ENCODE measurements at places on chromosomes 6 and 20.

GRCh38 chr20:44848254-44849015, 37.1 kb upstream of the YWHAB start:
- no peaks in the 10 kb centered on the region for H3K4me1 ChIP-seq
- no peak overlapping the region for H3K27ac ChIP-seq
- H3K27me3 ChIP-seq, result peaks cover 27% of the 10 kb centered on the region
- H3K4me3 ChIP-seq, result no peak overlapping the region
- no peaks in the 10 kb centered on the region for H3K36me3 ChIP-seq
- no peak for DNase-seq

DNA sequence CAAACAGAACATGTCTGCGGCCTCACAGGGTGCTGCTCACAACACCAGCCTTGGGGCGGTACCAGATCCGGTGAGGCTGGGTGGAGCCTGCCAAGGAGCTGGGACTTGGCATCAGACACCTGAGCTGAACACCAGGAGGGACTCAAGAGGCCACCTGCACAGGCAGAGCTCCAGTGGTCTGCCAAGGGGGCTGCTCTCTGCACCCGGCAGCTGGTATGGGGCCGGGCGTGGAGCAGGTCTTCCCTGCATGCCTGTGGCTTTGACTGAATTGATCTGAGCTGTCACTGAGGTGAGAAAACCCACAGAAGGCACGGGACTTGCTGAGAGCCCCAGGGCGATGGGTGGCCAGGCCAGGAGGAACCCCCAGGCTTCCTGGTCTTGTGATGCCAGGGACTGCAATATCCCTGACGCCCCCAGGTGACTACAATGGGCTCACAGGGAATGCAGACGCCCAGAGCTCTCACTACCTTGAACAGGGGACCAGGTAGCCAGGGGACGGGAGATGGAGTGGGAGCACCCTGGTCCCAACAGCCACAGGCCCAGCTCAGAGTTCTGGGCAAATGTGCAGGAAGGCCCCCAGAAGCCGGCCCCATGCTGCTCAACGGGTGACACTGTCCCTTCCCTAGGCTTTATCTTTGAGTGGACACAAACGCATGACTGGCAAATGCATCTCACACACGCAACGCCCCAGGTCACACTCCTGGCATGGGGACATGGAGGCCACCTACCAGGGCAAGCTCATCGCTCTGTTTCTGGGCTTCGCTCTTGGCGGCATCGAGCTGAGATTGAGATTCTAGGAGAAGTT, 48.2 kb downstream of the DSTN start:
- no peak overlapping the region for H3K4me3 ChIP-seq
- no peaks in the 10 kb centered on the region for H3K27me3 ChIP-seq
- no peak overlapping the region for H3K27ac ChIP-seq

GRCh38 chr20:62329389-62330377, 26.9 kb downstream of the ADRM1 start:
- H3K36me3 ChIP-seq, result peaks cover 14% of the 10 kb centered on the region
- H3K27me3 ChIP-seq, result no peaks in the 10 kb centered on the region
- DNase-seq, result no peak
- H3K4me3 ChIP-seq, result no peak overlapping the region

DNA sequence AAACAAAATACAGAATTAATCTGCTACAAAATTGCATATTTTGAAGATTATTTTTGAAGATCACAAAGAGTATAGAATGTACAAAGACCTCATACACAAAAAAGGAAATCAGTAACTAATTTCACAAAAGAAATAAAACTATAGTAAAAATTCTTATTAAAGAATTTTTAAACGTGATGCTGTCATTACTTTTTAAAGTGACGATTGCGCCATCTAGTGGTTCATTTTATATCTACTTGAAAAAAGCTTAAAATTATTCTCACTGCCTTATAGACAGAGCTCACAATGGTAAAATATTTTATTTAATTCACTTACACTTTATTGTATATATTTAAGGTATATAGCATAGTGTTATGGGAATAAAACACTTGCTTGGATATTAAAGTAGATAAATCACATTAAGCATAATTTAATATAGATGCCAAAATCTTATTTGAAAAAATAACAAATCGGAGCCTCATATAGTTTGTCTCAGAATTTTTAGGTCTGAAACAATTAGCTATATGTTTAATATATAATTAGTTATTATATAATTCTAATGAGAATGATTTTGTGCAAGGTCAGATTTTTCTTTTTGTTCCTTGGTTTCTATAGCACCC, 128.8 kb downstream of the PHF3 start:
- H3K27ac ChIP-seq, result no peak overlapping the region
- no peaks in the 10 kb centered on the region for H3K36me3 ChIP-seq
- no peak overlapping the region for H3K4me3 ChIP-seq
- H3K27me3 ChIP-seq, result peaks cover 19% of the 10 kb centered on the region
- no peak for DNase-seq
